Hematopoietic multipotent progenitor cell treated with erythropoietin and hydrocortisone succinate and interleukin-3 and kit ligand, for 15 days (in vitro differentiated cells): ENCODE measurements at places on chromosomes 1 and 21.

DNA sequence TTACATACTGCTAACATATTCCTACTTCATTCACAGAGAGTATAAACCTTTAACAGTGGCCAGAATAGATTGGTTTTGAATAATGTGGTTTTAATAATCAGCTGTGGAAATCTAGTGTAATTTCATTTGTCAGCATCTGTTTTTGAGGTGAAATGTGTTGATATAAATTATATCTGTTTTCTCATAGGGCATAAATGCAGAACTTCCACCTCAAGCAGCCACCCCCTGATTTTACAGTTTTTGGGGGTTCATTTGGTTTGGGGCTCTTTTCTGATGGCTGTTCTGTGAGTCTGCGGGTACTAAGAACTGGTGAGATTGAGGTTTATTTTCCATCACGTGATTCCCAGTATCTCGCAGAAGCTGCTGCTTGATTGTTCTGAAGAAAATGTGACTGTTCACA, 23.2 kb downstream of the EDARADD start:
- DNase-seq = no peak

GRCh38 chr1:175754921-175755320, 11.5 kb upstream of the TNR start:
- no peak for DNase-seq

GRCh38 chr1:207470927-207471326, 16.8 kb downstream of the CR2 start:
- no peak for DNase-seq

DNA sequence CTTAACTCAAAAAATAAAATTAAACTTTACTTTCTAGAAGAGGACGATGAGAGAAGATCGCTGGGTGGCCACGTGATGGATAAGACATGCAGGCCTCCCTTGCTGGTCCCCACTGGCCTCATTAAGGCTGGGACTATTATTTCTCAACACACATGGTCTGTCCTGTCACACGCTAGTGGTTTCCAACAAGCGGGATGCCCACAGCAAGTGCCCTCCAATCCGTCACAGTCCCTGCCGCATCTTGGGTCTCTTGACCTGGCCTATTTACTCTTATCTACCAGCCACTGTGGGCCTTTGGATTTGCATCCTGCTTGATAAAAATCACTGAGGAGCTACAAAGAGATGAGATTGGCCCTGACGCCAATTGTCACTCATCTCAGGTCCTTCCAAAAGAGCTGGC, 30.0 kb downstream of the CAPZB start:
- DNase-seq = no peak

DNA sequence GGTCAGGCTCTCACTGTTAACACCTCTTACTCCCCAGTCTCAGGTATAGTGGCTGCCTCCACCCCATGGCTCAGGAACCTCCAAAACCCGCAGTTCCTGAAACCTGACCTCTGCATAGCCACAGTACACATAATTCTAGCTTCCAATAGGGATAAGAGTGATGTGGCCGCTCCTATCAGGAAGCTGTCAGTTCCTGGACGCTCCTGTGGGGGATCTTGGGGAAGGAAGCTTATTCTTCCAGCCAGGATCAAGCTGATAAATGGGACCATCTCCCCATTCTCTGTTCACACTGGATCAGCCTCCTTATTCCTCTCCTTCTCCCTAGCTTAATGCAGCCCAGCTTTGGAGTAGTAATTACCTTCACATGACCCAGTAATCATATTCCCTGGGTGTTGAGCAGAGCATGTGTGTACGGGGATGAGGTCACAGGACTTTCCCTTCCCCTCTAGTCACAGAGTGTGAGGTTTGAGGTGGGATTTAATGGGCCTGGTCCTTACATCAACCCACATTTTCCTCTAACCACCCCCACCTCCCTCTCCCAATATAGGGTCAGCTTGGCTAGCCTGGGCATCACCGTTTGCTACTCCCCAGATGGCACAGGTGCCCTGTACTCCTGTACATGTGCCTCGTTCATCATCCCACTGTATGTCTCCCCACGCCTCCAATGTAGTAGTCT, 7.0 kb upstream of the POU3F1 start:
- no peak for DNase-seq

DNA sequence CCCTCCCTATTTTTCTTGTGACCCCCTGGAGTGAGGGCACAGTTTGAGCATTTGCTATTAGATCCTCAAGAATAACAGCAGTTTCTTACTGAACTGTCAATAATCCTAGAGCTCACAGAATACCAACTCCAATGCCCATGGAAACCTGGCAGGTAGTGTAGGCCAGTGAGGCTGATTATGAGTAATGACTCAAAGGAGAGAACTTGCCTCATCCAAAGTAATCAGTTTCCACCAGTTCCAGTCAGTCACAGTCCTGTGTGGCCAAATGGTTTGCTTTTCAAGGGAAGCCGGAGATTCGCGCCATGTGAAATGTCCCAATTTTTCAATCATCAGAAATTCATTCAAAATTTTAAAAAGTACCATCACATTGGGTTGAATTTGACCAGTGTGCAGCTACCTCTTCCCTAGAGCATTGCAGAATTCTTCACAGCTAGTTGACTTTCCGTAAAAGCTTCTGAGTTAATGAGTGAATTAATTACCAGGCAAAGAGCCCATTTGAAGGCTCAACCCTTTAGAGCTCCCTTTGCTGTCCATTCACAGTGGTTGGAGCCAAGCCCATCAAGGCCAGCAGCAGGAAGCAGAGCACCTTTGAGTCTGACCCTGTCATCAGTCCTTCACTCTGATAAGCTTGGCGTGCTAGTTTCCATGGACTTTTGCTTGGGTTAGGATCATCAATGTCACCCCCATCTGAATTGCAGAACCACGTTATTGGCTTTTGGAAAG, 170.3 kb downstream of the KAZN start:
- no peak for DNase-seq
